ENCODE measurements at places on chromosomes 4 and X.

DNA sequence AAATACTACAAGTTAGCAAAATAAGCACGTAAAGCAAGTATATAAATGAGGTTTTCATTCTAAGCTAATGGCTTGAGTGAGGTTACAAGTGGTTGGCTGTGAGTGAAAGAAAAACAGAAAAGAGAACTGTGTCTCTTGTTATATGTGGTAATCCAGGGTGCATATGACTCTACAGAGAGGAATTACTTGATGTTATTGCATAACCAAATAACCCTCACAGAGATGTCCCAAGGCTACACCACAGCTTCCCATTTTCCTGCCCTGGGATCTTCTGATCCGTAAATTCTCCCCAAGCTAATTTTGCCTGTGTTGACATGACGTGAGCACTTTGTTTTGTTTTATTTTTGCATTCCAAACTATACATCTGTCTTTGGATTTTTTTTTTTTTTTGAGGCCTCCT, 470.0 kb upstream of the INTU start:
- DNase-seq = no peak

DNA sequence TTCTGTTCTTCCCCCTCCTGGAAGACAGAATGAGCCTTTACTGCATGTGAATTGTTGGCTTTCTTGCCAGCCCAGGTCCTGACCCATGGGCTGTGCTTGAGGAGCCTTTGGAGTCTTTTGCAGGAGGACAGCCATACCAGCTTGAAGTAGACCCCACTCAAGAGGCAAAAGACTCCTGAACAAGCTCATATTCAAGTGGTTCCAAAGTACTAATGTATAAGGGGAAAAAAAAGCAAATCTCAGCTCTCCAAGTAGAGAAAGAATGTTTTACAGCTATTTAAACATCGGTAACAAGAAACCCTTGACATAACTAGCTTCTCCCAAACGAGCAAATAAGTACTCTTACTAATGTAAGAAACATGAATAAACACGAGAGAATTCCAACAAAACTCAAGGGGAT, 174.9 kb upstream of the MXRA5 start:
- no peak for DNase-seq

GRCh38 chr4:5709207-5709575, 832 bp upstream of the EVC2 start:
- no peak for DNase-seq

DNA sequence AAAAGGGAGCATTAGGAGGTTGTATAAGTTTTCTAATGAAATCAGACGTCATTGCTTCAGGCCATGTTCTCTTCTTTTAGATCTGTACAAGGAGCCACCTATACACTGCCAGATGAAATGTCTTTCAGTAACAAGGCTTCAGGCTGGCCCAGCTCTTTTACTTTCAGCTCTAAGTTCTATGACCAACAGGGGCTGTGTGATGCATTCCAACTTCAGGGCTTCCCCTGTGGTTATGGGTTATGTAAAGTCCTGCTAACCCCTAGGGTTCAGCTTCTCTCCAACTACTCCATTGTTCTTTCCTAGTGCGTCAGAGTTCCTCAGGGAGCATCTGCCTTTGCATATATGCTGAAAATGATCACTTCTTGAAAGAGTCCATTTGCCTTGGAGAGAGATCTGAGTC, 79.4 kb upstream of the TTC29 start:
- no peak for DNase-seq

- DNase-seq = no peak
Measured at GRCh38 chr4:128354205-128354821, 66.7 kb upstream of the PGRMC2 start.

DNA sequence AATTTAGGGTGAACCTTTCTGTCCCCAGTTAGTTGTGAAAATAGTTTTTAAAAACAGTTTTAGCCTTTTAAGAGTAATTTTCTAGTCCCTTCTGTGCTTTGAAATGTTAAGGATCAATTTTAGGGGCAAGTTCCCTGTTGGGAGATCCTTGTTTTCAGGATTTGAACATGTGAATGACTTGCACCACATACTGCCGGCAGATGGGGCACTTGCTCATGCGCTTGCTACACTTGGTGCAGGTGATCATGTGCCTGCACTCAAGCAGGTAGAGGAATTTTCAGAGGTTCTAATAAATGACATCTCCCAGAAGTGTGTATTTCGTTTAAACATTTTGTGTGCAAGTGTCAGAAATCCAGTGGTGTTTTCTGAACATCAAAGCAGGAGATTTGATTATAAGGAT, 195.9 kb downstream of the CHM start:
- DNase-seq = no peak

DNA sequence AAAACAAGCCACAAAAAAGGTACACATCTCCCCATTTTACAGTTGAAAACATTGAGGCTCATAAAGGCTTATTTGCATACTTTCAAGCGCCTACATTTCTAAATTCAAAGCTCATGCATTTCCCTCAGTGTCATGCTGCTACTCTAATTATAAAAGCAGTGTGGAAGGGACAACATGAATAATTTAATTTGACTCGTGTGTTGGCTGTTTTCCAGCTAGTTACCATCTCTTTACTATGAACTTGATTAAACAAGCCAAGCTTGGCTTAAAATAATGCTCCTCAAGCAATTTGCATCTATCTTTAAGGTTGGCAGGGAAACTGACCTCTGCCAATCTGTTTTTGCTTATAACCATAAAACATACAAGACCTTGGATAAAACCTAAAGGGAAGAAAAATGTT, 252.5 kb upstream of the NEIL3 start:
- no peak for DNase-seq

DNA sequence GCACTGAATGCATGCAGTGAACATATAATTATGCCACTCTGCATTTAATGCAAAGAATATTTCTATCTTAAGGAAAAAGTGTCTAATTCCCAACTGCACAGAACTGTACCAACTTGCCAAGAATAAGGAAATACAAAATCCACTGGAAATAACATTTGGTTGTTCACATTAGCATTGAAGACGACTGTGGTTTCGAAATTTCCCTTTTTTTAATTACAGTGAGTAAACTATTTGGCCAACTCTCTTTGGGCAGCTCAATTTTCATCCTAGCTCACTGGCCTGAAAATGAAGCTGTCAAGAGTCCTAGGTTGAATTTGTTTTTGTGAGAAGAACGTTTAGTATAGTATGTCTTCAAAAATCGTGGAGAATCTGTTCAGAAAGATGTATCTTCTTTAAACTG, 81.6 kb upstream of the MID1 start:
- no peak for DNase-seq

- no peak for DNase-seq
Measured at GRCh38 chr4:91111556-91111955, 984.4 kb downstream of the CCSER1 start.

DNA sequence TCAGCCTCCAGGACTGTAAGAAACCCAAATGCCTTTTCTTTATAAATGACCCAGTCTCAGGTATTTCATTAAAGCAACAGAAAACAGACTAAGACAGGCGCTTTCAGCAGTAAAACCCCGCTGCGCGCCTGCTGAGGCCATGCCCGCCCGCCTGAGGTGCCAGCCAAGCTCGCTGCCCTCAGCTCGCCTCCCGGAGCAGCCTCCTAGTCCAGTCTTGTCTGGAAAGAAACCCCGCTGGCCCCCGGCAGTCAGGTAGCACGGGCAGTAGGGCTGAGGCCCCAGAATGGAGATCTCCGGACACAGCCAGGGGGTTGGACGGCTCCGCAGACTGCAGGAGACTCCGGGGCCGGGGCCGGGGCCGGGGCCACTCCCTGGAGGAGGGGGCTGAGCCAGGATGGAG, 31.7 kb downstream of the ZFYVE28 start:
- DNase-seq = no peak

DNA sequence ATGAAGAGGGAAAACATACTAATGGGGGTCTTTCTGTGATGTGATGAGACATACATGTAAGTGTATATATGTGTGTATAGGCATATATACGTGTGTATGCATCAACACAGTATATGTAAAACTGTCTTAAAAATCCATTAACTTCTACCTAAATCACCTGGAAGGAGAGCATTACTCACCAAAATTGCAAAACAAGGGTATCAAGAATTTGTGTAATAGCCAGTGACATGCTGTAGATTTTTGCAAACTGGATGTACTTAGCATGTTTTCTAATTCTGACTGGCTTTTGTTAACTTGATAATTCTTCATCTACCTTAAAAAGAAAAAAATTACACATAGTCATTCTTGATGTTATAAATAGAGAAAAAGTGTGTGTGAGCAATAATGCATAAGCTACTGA, 104.7 kb downstream of the PRRG1 start:
- no peak for DNase-seq

DNA sequence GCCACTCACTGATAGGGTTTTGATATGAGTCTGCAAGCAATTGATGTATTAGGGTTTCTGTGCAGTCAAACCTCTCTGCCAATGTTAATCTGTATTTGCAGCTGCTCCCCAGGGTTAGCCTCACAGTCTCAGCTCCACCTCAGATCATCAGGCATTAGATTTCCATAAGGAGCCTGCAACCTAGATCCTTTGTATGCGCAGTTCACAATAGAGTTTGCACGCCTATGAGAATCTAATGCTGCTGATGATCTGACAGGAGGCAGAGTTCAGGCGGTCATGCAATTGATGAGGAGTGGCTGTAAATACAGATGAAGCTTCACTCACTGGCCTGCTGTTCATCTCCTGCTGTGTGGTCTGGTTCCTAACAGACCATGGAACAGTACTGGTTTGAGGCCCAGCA, 280.6 kb downstream of the PAPSS1 start:
- no peak for DNase-seq

- no peak for DNase-seq
Measured at GRCh38 chrX:6694977-6695376, 160.1 kb upstream of the VCX3A start.

DNA sequence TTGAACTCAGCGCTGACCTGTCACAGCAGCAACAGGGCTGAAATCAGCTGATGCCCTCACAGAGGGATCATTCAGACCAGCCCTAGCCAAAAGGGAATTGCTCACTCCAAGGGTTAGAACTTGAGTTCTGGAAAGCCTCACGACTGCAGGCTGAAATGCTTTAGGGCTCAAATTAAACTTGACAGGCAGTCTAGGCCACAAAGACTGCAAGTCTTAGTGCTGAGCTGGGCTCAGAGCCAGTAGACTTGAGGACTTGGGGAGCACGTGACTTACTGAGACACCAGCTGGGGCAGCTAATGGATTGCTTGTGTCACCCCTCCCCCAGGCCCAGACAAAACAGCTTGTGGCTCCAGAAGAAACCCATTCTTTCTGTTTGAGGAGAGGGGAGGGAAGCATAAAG, 119.0 kb upstream of the SLC6A14 start:
- DNase-seq = no peak

DNA sequence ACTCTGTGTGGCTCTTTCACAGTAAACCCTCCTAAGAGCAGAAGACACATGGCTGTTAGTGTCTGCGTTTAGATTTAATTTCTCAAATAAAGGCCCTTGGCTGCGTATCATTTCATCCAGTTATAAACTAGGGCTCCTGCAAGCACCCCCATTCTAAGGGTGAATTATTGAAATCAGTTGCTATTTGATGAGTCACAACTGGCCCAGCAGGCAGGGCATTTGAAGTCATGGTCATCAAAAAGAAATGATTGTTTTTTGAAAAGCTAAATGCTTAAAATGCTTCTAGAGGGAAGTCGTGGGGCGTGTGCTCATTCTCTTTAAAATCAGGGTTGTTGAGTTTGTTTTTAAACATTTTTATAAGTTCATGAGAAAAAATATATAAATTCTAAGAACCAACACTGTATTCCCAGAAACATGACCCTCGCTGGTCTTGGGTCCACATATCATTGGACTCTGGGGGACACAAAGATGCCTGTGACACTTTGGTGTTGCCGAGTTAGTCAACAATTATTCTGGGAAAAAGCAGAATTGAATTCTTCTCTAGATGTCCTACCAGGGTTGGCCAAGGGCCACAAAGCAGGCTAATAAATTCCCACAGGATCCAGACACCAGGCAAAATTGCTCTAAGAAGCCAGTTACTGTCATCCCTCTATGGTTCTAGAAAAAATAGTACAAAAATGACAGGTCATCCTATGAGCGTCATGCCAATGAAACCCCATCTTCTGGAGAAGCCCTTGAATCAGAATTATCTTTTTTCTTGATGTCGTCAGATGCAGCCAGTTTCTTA, 99.5 kb upstream of the MYOZ2 start:
- no peak for DNase-seq

DNA sequence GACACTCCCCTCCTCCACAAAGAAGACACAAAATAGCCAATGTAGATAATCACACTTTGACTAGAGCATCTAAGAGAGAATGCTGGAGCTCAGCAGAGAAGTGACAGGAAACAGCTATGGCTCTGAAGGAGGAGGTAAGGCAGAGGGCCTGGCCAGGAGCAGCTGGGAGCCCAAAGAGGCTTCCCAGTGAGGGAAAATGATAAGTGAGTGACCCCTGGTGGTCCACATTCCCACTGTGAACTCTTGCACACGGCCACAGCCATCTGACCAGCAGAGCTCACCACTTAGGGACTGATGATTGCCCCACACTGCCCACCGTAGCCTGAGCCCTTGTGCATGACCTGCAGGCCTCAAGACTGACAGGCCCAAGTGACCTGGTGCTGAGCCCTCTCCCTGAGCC, 162.7 kb upstream of the GALNTL6 start:
- no peak for DNase-seq

GRCh38 chrX:154530286-154530685, 14.3 kb upstream of the FAM3A start:
- DNase-seq = no peak

- no peak for DNase-seq
Measured at GRCh38 chrX:21678048-21678612, 20.0 kb upstream of the KLHL34 start.

DNA sequence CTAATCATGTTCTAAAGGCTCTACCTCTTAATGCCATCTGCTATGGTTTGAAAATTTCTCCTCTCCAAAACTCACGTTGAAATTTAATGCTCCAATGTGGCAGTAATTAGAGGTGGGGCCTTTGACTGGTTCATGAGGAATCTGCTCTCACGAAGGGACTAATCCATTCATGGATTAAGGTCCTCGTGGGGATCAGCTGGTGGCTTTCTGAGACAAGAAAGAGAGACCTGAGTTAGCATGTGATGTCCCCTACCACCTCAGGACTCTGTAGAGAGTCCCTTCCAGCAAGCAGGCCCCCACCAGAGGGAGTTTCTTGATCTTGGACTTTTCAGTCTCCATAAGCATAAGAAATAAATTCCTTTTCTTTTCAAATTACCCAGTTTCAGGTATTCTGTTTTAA, 65.3 kb downstream of the WDFY3 start:
- DNase-seq = no peak

DNA sequence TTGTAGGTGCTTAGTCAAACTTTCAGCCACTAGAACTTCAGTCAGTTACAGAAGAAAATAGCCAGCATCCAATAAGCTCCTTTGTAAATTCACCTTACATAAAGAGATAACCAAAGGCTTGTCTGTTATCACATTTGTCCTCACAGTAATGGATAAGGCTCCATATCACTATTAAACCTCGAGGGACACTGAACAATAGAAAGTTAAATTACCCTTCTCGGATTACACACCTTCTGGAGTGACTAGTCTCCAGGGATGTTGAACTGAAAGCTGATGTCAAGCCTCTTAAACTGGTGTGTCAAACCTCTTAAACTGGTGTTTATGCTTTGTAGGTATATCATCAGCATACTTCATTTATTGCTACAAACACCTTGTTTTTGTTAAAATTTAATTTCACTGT, 639.0 kb downstream of the CENPC start:
- no peak for DNase-seq
